ENCODE measurements at places on chromosomes 3 and 15.
A peak's percentile ranks its signal among the peaks of the same experiment; 100 is the strongest.

- DNase-seq = no peak
Measured at GRCh38 chr15:63857461-63857856, 23.7 kb upstream of the HERC1 start.

- no peak for DNase-seq
Measured at GRCh38 chr3:38655708-38656300, 6.3 kb upstream of the SCN5A start.

- no peak for DNase-seq
Measured at GRCh38 chr15:40878785-40879184, 4.8 kb upstream of the RHOV start.

- no peak for DNase-seq
Measured at GRCh38 chr3:195173657-195174056, 97.3 kb downstream of the XXYLT1 start.

DNA sequence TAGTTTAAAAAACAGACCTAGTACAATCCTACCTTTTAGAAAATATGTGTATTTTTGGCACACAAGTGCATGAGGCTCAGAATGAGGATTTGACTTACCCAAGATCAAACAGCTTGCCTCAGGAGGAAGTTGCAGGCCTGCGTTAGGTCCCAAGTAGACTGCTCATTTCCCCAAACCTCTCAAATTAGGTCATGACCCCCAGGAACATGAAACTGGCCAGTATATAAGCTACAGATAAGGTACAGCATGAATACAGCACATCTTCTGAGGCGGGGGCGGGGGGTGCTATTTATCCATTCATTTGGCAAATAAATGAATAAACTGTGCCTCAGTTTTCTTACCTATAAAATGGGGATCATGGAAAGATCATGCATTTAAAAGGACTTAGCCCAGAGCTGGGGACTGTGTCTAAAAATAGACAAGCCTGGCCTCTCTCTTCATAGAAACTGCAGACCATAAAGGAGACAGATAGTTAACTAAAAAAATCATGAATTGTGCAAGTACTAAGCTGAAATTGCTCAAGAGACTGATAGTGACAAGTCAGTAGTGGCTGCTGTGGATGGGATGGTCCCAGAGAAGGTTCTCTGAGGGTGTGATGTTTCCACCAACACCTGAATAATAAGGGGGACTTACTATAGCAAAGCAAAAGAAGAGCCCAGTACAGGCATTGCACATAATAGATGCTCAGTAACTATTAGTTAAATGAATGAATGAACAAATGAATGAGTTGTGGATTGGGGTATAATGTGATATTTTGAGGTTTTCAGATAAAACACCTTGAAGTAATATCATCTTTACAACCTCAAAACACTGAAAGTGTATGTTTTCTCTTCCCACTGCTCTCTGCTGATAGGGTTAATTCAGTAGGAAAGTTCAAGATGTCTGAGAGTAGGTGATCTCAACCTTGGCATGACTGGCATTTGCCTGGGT lies 258.5 kb upstream of the PROK2 start:
- no peak for DNase-seq

- DNase-seq = no peak
Measured at GRCh38 chr3:88987776-88988175, 119.6 kb upstream of the EPHA3 start.

DNA sequence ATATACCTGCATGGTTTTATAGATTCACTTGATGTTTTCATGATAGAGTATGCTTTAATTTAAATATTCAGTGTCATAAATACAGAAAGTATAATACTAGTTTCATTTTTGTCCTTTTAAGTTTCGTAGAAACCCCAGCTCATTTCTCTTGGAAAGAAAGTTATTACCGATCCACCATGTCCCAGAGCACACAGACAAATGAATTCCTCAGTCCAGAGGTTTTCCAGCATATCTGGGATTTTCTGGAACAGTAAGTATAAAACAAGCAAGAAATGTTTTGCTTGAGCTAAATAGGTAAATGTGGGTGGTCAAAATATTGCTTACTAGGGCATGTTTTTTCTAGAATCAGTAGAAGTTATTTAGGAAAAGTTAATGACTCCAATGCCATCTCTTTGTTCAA lies 106.4 kb downstream of the TP63 start:
- no peak for DNase-seq

GRCh38 chr3:9508781-9509180 lies 44.8 kb downstream of the LHFPL4 start:
- DNase-seq = no peak

GRCh38 chr3:187044206-187044605 lies 95.1 kb downstream of the RPL39L start:
- DNase-seq = no peak

DNA sequence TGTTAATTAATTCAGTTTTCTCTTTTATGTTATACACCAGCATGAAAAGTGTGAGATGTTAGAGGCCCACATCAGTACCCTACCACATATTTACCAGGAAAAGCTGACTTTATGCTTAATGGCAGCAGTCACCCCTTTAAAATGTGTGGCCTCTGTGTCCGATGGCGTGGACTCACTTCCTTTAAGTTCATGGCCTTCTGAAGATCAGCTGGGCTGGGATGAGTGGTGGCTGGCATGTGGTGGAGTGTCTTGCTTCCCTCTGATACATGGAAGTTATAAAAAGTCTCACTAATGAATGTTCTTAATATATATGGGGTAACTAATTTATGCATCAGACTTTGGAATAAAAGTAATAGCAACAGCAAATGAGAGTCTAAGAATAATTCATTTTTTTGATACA lies 32.1 kb downstream of the PPARG start:
- no peak for DNase-seq

- DNase-seq = peak; percentile 87
Measured at GRCh38 chr15:89647191-89647851, 7.9 kb downstream of the KIF7 start.

DNA sequence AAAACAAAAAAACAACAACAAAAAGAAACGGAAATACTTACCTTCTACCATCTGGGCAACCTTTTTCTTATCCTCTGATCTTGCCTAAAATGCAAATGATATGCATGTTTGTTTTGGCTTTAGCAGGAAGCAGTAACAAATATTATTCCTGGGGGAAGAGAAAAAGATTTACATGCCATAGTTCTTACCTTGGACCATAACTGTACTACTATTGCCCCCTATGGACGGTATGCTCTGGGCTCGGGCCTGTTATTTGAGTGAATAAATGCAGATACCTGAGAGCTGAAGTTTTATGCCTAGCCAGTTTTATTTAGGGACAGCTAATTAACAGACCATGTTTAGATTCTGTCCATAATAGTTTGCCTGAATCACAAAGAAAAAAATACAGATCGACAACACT lies 12.6 kb upstream of the STARD5 start:
- DNase-seq = no peak

DNA sequence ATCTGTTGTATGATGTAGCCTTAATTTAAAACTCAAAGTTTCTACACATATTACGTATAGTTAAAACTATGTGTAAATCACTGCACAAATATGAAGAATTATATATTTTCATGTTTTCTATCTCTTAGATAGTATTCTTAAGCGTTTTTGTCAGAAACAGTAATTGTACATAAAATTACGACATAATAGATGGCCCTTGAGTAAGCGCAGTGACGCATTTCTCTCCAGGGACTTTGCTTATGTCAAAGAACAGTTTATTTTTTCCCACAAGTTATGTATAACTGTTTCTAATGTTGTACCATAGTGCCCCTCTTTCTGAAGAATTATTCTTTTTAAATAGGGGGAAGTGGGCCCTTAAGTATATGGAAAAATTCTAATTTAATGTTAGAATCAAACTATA lies 934.0 kb downstream of the VGLL3 start:
- no peak for DNase-seq

GRCh38 chr3:57983734-57984518 lies 24.3 kb upstream of the FLNB start:
- DNase-seq = peak; percentile 60

GRCh38 chr15:52180196-52180835 lies 10.9 kb downstream of the GNB5 start:
- DNase-seq = no peak

GRCh38 chr3:22063500-22063899 lies 312.5 kb upstream of the ZNF385D start:
- DNase-seq = no peak

- no peak for DNase-seq
Measured at GRCh38 chr3:144820726-144821125, 849.1 kb downstream of the DIPK2A start.

- no peak for DNase-seq
Measured at GRCh38 chr3:58577269-58577821, at the start of gene FAM107A. TSS of gene FAM107A (minus strand) at chr3:58577391. CDS start at chr3:58569860, 7,531 bp downstream.

DNA sequence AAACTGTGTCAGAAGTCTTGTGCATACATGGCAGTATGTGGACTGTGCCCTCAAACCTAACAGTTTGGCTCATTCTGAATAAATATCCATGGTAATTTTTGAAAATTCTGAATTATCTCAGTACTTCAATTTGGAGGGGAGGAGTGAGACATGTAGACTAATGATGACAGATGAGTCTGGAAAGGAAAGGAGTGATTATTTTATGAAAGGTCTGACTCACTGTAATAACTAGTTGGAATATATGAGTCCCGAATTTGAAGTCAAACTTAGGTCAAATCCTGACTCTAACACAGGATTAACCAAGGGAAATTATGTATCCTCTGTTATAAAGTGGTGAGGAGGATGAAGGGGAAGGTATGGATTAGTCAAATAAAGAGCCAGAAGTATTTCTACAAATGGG lies 38.6 kb downstream of the SUCNR1 start:
- no peak for DNase-seq

GRCh38 chr15:68232937-68233336 lies 3.4 kb upstream of the CLN6 start:
- no peak for DNase-seq

- no peak for DNase-seq
Measured at GRCh38 chr3:105691633-105692032, 177.2 kb downstream of the CBLB start.

DNA sequence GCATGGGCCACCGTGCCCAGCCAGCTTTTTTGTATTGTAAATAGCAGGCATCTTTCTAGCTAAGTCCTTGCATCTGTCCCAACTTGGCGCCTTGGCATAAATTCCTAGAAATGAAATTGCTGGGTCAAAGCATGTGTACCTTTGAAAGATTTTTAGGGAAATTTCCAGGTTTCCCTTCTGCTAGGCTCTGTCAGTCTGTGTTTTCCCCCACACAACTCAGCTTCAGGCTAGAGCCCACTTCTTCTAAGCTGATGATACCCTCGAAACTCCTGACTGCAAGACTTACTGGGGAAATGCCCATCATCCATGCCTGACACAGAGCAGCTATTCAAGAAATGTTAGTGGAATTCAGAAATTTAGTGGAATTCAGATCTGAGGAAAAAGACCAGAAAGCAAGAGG lies 10.8 kb upstream of the RPL32 start:
- DNase-seq = no peak

- peak; percentile 90 for DNase-seq
Measured at GRCh38 chr15:67120839-67121643, 55.6 kb downstream of the SMAD3 start.

- no peak for DNase-seq
Measured at GRCh38 chr15:59701880-59702279, 12.8 kb upstream of the BNIP2 start.

- no peak for DNase-seq
Measured at GRCh38 chr3:106182950-106183511, 314.2 kb upstream of the CBLB start.

- DNase-seq = no peak
Measured at GRCh38 chr3:38111696-38112377, 25.1 kb downstream of the ACAA1 start.

GRCh38 chr15:93454788-93455187 lies 365.8 kb upstream of the RGMA start:
- no peak for DNase-seq

DNA sequence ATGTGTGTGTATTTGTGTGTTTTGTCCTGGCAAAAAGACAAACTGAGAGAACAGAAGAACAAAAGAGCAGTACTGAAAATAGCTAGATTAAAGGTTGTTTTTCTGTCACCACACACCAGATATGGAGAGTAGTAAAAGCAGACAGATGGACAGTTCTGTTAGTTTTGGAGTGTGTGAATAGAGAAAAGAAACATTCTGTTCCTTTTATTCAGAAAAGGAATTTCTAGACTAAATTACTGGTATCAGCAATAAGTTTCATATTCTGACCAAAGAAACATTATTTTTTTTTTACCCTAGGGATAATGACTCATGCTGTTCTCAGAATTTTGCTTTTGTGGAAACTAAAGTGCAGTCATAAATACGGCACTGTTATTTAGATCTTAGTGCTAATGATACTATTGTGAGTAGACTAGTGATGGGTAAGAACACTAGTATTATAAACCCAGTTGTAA lies 32.9 kb downstream of the PIK3CA start:
- DNase-seq = no peak

GRCh38 chr3:104810896-104811295 lies 555.8 kb upstream of the ALCAM start:
- DNase-seq = no peak

GRCh38 chr15:68298882-68299381 lies 21.4 kb downstream of the FEM1B start:
- DNase-seq = no peak

DNA sequence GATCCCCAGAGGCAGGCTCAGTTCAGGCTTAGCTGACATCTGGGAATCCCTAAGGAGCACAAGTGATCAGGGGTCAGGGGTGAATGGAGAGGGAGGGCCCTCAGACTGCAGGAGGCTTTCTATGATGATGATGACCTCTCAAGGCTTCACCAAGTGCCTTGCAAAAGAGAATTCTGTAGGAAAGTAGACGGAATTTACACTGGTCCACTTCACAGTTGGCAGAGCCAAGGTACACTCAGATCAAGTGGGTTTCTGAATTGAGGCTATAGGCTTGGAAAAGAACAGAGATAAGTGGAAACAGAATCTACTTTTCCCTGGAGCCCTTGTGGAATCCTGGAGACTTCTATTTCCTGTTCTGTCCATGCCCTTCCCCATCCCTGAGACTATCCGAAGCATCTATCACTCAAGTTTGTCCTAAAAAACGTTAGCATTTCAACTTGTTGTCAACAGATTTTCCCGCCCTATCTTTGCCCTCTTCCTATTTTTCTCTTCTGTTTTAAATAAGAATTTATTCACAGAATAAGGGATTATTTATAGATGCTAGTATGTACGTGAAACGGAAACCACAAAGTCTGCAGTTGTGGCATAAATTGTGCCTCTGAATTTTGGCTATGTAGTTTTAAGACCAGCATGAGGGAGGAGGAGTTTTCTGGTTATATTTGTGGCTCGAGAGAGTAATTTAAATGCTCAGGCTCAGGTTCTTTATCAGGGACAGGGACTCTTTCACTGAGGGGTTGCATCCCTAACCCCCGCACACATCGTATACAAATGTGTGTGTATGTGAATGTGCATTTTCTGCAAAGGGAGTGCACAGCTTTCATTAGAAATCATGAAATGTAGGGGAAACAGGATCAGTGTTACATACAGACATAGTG lies 12.8 kb downstream of the GCSAM start:
- DNase-seq = no peak

GRCh38 chr3:150913133-150913922 lies 8.1 kb upstream of the MINDY4B start:
- DNase-seq = no peak

Measured in activated naive CD8-positive, alpha-beta T cell treated with anti-CD3 and anti-CD28 coated beads, Interleukin-2, amount 50 U/mL, for 24 hours (primary cell).